Bronchial epithelial cell (primary cell): ENCODE measurements at places on chromosomes 4 and X. TPM values are rescaled to one million over a fixed set of nuclear protein-coding genes. Genes with fewer than 3 reads are reported as not detected.

GRCh38 chrX:103782640-103783039, 6.0 kb downstream of the PLP1 start:
- no peak for DNase-seq

DNA sequence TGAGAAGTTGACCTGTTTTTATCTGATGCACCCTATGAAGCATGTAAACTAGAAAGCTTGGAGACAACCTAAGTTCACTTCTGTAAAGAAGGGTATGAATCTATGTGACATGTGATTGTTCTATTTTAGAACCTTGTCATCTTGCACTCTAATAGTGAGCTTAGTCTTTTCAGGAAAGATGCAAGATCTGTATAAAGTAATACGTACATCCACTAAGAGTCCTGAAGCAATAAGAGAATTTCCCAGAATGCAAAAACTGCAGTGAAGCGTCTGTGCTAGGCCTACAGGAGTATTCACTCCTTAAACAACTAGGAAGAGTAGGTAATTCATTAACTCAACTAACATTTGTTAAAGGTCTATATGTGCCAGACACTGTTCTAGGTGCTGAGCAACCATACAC, 23.3 kb upstream of the NDP start:
- no peak for DNase-seq

- DNase-seq: no peak
Observed at GRCh38 chrX:46561824-46562657, 11.5 kb upstream of the CHST7 start.

DNA sequence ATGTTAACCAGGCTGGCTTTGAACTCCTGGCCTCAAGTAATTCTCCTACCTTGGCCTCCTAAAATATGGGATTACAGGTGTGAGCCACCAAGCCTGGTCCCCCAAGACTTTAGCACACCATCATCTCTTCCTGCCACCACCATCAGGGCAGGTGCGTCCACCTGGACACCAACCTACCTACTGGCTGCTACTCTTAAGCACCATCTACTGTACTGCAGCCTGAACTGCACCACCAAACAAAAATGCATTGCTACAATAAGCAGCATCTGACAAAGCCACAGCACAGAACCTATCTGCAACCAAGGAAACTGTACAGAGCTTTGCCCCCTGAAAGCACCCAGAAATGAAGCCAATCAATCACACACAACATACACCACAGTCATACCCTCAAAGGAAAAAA, 139.7 kb downstream of the EFHC2 start:
- DNase-seq: no peak

DNA sequence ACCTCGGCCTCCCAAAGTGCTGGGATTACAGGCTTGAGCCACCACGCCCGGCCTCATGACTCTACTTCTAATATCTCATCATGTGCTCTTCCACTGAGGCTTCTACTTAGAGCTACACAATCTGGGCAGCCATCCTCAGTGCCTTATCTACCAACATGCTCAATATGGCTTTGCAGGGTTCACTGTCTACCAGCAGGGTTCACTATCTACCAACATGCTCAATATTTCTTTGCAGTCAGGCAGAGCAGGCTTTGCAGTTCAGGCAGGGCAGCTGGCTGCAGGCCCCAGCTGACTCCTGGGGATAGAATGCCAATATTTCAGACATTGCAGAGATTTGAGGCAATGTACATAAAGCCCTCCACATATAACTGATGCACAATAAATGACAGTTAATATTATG, 47.5 kb downstream of the PKD2 start:
- peak; percentile 57 for DNase-seq

- DNase-seq: peak; percentile 39
Observed at GRCh38 chr4:176791591-176792325, 964 bp downstream of the VEGFC start.

DNA sequence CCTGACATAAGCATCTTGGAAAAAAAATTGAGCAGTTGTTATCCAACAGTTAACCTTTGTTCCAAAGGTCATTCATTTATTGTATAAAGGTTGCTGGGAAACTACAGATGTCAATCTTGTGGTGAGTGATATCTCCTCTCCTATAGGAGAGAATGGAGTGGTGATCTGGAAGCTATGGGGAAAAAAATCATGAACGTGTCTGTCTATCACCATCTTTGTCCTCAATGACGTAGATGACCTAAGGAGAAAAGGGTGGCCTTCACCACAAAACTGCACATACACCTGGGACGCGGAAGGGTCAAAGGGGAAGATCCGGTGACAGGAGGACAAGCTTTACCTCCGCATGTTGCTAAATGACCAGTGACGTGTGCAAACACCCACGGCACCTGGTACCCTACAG, 27.3 kb downstream of the ASB5 start:
- DNase-seq: no peak

VCX3A gene
- not detected in 2 replicates for total RNA-seq

MAGEA6 gene
- not detected in 2 replicates for total RNA-seq

COX7B2 gene
- total RNA-seq: not detected in 2 replicates

GPR143 gene
- total RNA-seq: 0.51 and 0.79 TPM in 2 replicates

GBA3 gene
- total RNA-seq: under 0.01 and 0.13 TPM in 2 replicates

CSAG2 gene
- not detected in 2 replicates for total RNA-seq
